ENCODE measurements at places on chromosomes 6 and 20. TPM values are rescaled to one million over a fixed set of nuclear protein-coding genes. Genes with fewer than 3 reads are reported as not detected.

The SIGLEC1 gene
- not detected for total RNA-seq

The PPP1R3G gene
- 3.3 TPM for total RNA-seq

The TXLNB gene
- total RNA-seq = 4.1 TPM

The VWA7 gene
- 0.50 TPM for total RNA-seq

The CYP39A1 gene
- total RNA-seq = 1.3 TPM

The ZNF451 gene
- 70.0 TPM for total RNA-seq

The FOXQ1 gene
- total RNA-seq = 6.5 TPM

The RCAN2 gene
- 2.2 TPM for total RNA-seq

The COL11A2 gene
- 0.15 TPM for total RNA-seq

The BNIP5 gene
- not detected for total RNA-seq

The METTL24 gene
- total RNA-seq = 0.44 TPM

The PACRG gene
- total RNA-seq = 1.3 TPM

The SLC4A11 gene
- 0.44 TPM for total RNA-seq

The PTK7 gene
- total RNA-seq = 71.3 TPM

The MUC22 gene
- not detected for total RNA-seq

The MAP1LC3A gene
- 52.8 TPM for total RNA-seq

The BACH2 gene
- total RNA-seq = 0.87 TPM

The TCF21 gene
- 65.0 TPM for total RNA-seq

The DLK2 gene
- total RNA-seq = 0.66 TPM

The MUCL3 gene
- not detected for total RNA-seq

The RIPOR2 gene
- total RNA-seq = 0.83 TPM

The PRKN gene
- 7.4 TPM for total RNA-seq

The MTFR2 gene
- total RNA-seq = 0.66 TPM

The WFDC2 gene
- total RNA-seq = not detected

The OR2H2 gene
- total RNA-seq = not detected
